Fibroblast of villous mesenchyme (primary cell): ENCODE measurements at places on chromosomes 6 and 20. TPM values are rescaled to one million over a fixed set of nuclear protein-coding genes. Genes with fewer than 3 reads are reported as not detected.

The MYO6 gene
- 14.2 and 15.1 TPM in 2 replicates for total RNA-seq

The EBF4 gene
- total RNA-seq: 2.6 and 3.5 TPM in 2 replicates

The SLC16A10 gene
- total RNA-seq: not detected in 2 replicates

The BCAS4 gene
- total RNA-seq: 7.3 and 11.9 TPM in 2 replicates

The TCF21 gene
- total RNA-seq: under 0.01 and 1.3 TPM in 2 replicates

The POU5F1 gene
- not detected in 2 replicates for total RNA-seq

The CST5 gene
- not detected in 2 replicates for total RNA-seq
